Activated CD4-positive, alpha-beta T cell treated with anti-CD3 and anti-CD28 coated beads, Interleukin-2, amount 10 ng/mL, durations not matched to agents 24 days and 14 days (primary cell): ENCODE measurements at places on chromosomes 6 and 20. TPM values are rescaled to one million over a fixed set of nuclear protein-coding genes. Genes with fewer than 3 reads are reported as not detected.
A peak's percentile ranks its signal among the peaks of the same experiment; 100 is the strongest.

The ABHD16B gene
- total RNA-seq, result 0.19 TPM in 1 of 2 replicates, not detected in the other

The RSPO3 gene
- total RNA-seq, result not detected in 2 replicates

The COX4I2 gene
- total RNA-seq, result not detected in 2 replicates

The PROCR gene
- 0.24 and 0.84 TPM in 2 replicates for total RNA-seq

The MAS1 gene
- not detected in 2 replicates for total RNA-seq

The TMEM74B gene
- 1.6 and 1.9 TPM in 2 replicates for total RNA-seq

GRCh38 chr20:11797156-11797555 is 120.5 kb upstream of the BTBD3 start:
- no peaks in the 10 kb centered on the region for H3K36me3 ChIP-seq
- no peak overlapping the region for H3K27ac ChIP-seq
- H3K4me3 ChIP-seq, result no peak overlapping the region
- H3K4me1 ChIP-seq, result no peaks in the 10 kb centered on the region

DNA sequence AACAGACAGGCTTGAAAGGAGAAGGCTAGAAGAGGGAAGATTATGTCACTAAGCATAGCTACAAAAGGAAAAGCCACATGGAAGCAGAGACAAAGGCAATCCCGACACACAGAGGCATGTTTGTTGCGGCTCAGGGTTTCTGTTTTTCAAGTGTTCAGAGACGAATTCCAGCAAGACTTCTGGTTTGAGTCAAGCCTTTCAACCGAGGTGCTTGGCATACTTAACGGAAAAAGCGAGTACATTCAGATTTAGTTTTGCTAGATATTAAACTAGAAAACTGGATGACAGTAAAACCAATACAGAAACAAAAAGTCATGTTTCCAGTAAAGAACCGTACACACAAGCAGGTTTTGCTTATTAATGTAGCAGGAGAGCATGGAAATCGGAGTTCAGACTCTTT is 27.2 kb downstream of the MCUR1 start:
- H3K4me1 ChIP-seq, result peaks cover 26% of the 10 kb centered on the region
- no peaks in the 10 kb centered on the region for H3K27me3 ChIP-seq
- DNase-seq, result no peak

- H3K27ac ChIP-seq, result no peak overlapping the region
- no peaks in the 10 kb centered on the region for H3K36me3 ChIP-seq
These were observed 17.3 kb downstream of the PPP1R3G start for GRCh38 chr6:5102267-5102970.

DNA sequence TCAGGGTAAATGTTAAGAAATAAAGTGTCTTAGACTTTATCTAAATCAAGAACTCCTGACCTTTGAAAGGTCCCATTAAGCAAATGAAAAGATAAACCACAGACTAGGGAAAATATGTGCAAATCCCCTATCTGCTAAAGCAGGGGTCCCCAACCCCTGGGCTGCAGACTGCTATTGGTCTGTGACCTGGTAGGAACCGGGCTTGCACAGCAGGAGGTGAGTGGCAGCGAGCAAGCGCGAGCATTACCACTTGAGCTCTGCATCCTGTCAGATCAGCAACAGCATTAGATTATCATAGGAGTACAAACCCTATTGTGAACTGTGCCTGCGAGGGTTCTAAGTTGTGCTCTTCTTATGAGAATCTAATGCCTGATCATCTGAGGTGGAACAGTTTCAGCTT is 42.4 kb downstream of the LCA5 start:
- no peak overlapping the region for H3K27ac ChIP-seq
- no peaks in the 10 kb centered on the region for H3K4me1 ChIP-seq
- DNase-seq, result no peak
- H3K4me3 ChIP-seq, result no peak overlapping the region

- H3K36me3 ChIP-seq, result peaks cover 36% of the 10 kb centered on the region
- no peak for DNase-seq
These were observed 16.5 kb downstream of the KPNA5 start for GRCh38 chr6:116697480-116697879.

DNA sequence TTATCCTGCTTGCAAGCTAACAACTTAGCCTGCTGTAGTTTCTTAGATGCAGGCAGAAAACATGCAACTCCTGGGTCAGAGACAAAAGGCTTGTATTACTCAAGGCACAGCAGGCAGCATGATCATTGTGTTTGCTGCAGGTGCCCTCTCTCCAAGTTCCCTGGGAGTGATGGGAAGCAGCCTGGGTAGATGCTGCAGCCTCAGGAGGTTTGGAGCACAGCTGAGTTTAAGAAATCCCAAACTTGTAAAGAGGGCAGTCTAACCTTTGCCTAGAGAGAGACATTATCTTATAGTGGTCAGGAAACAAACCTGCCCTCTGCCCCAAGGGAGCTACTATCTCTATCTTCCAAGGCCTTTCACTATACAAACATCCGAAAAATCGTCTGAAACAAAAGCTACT is 61.1 kb downstream of the PFDN4 start:
- peaks cover 13% of the 10 kb centered on the region for H3K4me1 ChIP-seq
- no peaks in the 10 kb centered on the region for H3K36me3 ChIP-seq
- H3K4me3 ChIP-seq, result no peak overlapping the region
- no peak for DNase-seq
- no peak overlapping the region for H3K27ac ChIP-seq
- H3K27me3 ChIP-seq, result peaks cover 1% of the 10 kb centered on the region

GRCh38 chr6:116111552-116112528 is 11.2 kb downstream of the NT5DC1 start:
- H3K27ac ChIP-seq, result no peak overlapping the region
- no peaks in the 10 kb centered on the region for H3K4me1 ChIP-seq
- no peaks in the 10 kb centered on the region for H3K27me3 ChIP-seq

- no peaks in the 10 kb centered on the region for H3K4me1 ChIP-seq
- no peaks in the 10 kb centered on the region for H3K27me3 ChIP-seq
- no peaks in the 10 kb centered on the region for H3K36me3 ChIP-seq
- H3K27ac ChIP-seq, result no peak overlapping the region
- H3K4me3 ChIP-seq, result no peak overlapping the region
These were observed 459.5 kb downstream of the LMBRD1 start for GRCh38 chr6:69337311-69337710.

GRCh38 chr20:25571240-25571639 is 14.1 kb downstream of the NINL start:
- peaks cover 9% of the 10 kb centered on the region for H3K4me1 ChIP-seq
- peaks cover 2% of the 10 kb centered on the region for H3K36me3 ChIP-seq
- H3K27me3 ChIP-seq, result no peaks in the 10 kb centered on the region
- DNase-seq, result no peak

DNA sequence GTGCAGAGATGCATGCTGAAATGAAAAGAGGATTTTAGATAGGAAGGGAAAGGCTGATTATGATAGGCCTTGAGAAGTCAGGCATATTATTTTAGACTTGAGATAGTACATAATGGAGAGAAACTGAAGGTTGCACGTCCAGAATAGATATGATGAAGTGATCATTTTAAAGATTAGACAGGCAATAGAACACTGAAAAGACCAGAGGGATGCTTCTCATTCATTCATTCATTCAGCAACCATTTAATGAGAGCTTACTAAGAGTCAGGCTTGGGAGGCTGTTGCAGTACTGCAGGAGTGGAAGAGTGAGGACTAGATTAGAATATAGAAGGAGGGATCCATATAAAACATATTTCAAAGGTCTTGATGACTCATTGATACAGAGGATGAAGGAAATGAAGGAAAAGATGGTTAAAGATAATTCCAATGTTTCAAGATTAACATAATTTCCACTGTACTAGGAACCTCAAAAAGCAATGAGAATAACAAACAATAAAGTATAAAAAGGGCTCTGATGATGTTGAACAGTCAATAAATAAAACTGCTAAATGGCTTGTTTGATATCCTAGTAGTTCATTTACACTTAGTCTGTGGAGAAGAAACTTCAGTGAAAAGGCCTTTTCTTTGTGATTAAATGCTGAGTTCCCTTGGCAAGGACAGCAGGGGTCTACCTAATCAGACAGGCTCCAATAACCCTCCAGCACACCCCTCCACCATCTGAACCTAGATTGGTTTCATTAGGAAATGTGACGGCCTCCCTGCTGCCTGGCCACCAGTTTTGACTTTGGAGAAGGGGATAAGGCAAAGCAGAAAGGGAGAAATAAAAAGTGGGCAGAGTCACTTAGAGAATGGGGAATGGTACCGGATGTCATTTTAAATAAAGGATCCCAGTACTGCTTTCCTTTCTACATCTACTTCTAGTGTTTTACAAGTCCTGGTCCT is 5.3 kb upstream of the FBXO9 start:
- H3K4me3 ChIP-seq, result peak overlapping the region; percentile 93
- no peak for DNase-seq
- peaks cover 43% of the 10 kb centered on the region for H3K4me1 ChIP-seq
- no peaks in the 10 kb centered on the region for H3K27me3 ChIP-seq
- no peak overlapping the region for H3K27ac ChIP-seq
- H3K36me3 ChIP-seq, result peaks cover 2% of the 10 kb centered on the region

DNA sequence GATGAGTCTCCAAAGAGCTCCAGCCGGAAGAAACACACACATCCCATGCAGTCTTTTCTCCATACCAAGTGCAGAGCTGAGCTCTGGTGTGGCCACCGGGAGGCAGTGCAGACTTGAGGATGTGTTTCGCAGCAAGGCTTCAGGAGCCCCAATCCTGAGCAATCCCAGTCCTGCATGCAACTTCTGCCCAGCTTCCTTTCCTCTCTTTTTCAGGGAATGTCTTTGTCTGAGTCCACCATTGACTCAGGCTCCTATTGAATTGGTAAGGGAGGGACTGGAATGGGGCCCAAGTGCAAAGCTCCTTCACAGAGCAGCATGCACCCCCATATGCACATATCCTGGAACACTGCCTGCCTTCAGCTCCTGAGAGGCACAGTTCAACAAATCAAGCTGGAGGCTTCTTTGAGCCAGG is 50.5 kb upstream of the ASIP start:
- no peak overlapping the region for H3K4me3 ChIP-seq
- DNase-seq, result peak; percentile 81
- H3K27me3 ChIP-seq, result peaks cover 42% of the 10 kb centered on the region
- peaks cover 9% of the 10 kb centered on the region for H3K4me1 ChIP-seq
- no peaks in the 10 kb centered on the region for H3K36me3 ChIP-seq

DNA sequence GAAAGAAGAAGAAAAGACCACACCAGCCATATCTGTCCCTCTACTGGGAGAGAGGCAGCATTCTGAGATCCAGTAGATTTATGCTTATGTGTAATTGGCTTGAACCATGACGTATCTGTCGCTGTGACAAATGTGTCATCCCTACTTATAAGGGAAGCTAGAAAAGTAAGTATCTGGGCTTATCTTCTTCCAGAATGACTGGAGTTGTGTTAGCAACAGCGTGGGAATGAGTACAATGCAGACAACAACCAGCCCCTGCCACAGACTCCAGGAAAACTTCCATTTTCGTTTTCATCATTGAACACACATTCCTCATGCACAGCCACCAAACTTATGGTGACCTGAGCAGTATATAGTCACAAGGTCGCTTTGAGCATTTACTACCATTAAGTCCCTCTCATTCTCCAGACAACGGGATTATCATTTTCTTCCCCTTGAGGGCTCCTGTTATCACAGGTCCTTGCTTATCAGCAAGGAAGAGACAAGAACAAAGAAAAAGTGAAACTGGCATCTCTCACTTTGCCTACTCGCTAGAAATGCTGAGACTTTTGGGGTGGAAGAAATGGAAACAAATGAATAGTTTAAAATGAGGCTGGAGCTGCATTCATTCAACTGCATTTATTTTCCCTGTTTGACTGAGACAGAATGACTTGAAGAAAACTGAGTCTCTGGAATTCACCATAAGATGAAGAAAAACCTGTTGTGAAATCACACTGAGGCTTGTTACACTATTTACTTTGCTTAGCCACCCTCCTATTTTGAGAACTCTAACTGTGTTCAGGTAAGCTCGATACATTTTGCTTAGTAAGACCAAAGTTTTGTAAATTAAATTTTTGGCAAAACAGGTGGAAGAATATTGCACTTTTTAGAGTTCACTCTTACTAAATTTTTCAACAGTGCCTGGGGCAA is 149.3 kb upstream of the FOXQ1 start:
- H3K4me1 ChIP-seq, result peaks cover 2% of the 10 kb centered on the region
- no peak overlapping the region for H3K4me3 ChIP-seq
- H3K36me3 ChIP-seq, result no peaks in the 10 kb centered on the region

DNA sequence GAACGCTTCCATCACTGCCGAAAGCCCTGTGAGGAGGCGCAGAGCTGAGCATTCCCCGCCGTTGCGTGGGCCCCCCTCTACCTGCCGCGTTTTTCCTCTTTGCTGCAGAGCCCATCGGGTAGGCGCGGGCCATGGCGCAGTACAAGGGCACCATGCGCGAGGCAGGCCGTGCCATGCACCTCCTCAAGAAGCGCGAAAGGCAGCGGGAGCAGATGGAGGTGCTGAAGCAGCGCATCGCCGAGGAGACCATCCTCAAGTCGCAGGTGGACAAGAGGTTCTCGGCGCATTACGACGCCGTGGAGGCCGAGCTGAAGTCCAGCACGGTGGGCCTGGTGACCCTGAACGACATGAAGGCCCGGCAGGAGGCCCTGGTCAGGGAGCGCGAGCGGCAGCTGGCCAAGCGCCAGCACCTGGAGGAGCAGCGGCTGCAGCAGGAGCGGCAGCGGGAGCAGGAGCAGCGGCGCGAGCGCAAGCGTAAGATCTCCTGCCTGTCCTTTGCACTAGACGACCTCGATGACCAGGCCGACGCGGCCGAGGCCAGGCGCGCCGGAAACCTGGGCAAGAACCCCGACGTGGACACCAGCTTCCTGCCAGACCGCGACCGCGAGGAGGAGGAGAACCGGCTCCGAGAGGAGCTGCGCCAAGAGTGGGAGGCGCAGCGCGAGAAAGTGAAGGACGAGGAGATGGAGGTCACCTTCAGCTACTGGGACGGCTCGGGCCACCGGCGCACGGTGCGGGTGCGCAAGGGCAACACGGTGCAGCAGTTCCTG is 693 bp downstream of the FAM50B start:
- H3K4me1 ChIP-seq, result peaks cover 23% of the 10 kb centered on the region
- peak overlapping the region; percentile 75 for H3K4me3 ChIP-seq
- H3K27me3 ChIP-seq, result peaks cover 4% of the 10 kb centered on the region
- H3K36me3 ChIP-seq, result peaks cover 9% of the 10 kb centered on the region

DNA sequence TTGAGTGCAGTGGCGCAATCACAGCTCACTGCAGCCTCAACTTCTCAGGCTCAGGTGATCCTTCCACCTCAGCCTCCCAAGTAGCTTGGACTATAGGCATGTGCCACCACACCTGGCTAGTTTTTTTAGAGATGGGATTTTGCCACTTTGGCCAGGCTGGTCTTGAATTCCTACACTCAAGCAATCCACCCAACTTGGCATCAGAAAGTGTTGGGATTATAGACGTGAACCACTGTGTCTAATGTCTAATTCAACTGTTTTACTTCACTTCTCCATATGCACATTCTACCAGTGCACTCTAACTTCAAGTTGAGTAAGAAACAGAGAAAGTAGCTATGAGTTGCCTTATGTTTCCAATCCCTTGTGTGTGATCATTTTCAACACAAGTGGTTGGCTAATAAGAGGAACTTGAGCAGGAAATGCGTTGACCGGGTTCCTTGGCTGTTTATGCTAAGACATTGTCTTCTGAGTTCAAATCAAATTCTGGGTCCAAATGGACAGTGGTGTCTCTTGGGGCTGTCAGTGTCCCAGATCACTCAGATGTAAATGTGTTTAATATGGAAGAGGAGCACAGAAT is 23.9 kb downstream of the ZNF337 start:
- no peak overlapping the region for H3K4me3 ChIP-seq
- peaks cover 13% of the 10 kb centered on the region for H3K4me1 ChIP-seq
- peaks cover 49% of the 10 kb centered on the region for H3K36me3 ChIP-seq
- no peak overlapping the region for H3K27ac ChIP-seq
- no peak for DNase-seq
